Progenitor cell of endocrine pancreas (in vitro differentiated cells): ENCODE measurements at places on chromosomes 1 and 21. TPM values are rescaled to one million over a fixed set of nuclear protein-coding genes. Genes with fewer than 3 reads are reported as not detected.
A peak's percentile ranks its signal among the peaks of the same experiment; 100 is the strongest.

DNA sequence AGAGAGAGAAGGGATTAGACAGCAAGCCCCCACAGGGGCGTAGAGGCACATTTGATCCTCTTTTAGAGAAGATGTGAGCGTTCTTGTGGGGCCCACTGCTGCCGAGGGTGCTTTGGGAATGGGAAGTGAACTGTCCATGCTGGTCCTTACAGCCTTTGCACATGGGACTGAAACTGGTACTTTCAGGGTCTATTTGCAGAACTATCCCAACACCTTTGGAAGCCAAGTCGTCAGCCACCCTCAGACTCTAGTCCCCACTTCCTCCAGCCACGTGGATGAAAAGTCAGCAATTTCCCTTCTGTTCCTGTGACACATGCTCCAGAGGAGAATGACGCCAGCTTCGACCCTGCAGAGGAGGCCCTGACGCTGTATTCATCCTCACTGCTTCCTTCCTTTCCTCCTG is 2.6 kb upstream of the RAB7B start:
- no peaks in the 10 kb centered on the region for H3K4me1 ChIP-seq
- no peak overlapping the region for H3K4me3 ChIP-seq
- H3K27ac ChIP-seq: no peak overlapping the region
- DNase-seq: no peak

DNA sequence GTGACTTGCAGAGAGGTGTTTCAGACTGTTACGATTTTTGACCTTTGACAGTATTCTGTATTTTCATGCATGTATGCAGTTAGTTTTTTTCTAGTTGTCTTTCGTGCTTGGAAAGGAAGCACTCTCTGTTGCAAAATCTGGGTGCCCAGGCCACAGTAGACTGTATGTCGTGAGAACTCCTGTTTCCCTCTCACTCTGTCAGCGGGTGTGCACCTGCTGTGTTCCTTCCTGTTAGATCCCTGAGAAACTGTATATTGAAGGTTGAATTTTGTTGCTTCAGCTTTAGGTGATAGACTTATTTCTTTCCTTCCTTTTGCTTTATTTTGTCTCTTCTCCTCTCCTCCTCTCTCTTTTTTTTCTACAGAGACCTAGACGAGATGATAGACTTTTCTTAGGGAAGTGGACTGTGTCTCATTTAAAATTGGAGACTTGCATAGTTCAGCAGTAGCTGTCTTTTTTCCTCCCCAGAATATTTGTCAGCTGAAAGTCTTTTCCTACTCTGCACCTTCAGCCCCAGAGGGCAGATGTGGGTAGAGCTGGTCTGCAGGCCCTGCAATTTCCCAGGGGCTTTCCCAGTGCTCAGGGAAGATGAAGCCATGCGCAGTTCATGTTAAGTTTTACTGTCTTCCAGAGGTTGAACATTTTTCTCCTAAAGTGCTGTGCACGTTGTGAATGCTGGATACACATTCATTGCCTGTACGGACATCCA is 1.4 kb downstream of the TRAPPC10 start:
- H3K27ac ChIP-seq: peak overlapping the region; percentile 90
- H3K4me3 ChIP-seq: peak overlapping the region; percentile 76
- no peak for DNase-seq
- H3K36me3 ChIP-seq: no peaks in the 10 kb centered on the region

DNA sequence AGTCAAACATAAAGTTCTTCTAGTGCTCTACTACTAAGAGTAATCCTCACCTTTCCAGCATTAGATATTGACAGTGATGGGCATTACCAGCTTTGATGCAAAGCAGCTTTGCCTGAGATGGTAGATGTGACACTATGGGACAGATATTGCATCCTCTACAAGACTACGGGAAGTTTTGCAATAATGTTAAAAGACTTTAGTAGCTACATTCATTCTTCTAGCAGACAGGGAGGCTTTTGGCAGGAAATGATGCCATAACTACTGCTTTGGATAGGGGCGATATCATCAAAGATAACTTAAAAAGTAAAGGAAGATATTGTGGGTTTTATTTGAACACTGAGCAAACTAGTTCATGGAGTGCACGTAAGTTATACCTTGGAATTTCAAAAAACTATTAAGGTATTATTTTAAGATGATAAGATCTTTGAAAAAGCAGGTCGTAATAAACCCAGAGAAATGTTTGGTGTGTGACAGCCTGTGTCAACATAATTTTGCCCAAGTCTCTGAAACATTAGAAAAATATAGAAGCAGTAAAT is 368.3 kb upstream of the TMPRSS15 start:
- H3K27me3 ChIP-seq: no peaks in the 10 kb centered on the region
- no peak for DNase-seq
- H3K27ac ChIP-seq: no peak overlapping the region
- H3K4me1 ChIP-seq: no peaks in the 10 kb centered on the region
- no peaks in the 10 kb centered on the region for H3K36me3 ChIP-seq

DNA sequence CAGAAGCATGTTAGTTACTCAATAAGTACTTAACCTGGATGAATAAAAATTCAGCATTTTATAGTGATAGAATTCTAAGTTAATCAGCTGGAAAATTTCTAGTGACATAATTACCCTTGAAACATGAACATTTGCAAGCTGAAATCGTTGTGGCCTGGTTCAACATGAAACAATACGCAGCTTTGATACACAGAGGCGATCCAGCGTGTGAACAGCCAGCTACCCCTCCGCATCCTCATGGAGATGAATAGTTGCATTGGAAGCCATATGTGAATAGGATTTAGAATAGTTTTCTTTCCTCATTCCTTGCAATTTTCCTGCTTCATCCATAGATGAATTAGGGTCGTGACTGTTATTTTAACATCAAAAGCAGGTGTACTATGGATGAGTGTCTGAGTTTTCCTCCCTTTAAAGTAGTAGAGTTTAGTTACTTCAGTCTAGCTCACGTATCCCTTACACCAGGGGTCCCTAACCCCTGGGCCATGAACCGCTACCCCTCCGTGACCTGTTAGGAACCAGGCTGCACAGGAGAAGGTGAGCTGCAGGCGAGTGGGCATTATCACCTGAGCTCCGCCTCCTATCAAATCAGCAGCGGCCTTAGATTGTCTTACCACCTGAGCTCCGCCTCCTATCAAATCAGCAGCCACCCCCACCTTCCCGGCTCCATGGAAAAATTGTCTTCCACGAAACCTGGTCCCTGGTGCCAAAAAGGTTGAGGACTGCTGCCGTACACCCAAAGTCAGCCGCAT is 6.2 kb upstream of the TARBP1 start:
- H3K4me1 ChIP-seq: peaks cover 14% of the 10 kb centered on the region
- peaks cover 20% of the 10 kb centered on the region for H3K27me3 ChIP-seq
- no peak overlapping the region for H3K4me3 ChIP-seq
- no peak overlapping the region for H3K27ac ChIP-seq

DNA sequence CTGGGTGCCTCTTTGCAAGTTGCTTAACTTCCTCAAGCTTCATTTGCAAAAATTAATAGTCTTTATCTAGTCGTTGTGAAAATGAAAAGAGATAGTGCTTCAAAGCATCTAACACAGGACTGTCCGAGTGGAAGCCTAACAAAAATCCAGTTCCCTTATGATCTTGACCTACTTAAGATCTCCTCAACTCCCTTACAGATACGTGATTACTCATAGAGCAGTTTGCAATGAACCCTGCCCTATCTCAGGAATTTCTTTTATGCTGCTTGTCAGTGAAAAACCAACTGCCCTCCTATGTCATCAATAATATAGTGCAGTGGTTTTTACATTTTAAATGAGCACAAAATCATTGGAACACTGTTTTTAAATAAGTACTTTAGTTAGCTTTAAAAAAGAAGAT is 314.3 kb downstream of the BACH1 start:
- no peaks in the 10 kb centered on the region for H3K27me3 ChIP-seq
- H3K4me3 ChIP-seq: no peak overlapping the region
- peaks cover 13% of the 10 kb centered on the region for H3K4me1 ChIP-seq
- no peak overlapping the region for H3K27ac ChIP-seq
- no peaks in the 10 kb centered on the region for H3K36me3 ChIP-seq
- no peak for DNase-seq

- no peak overlapping the region for H3K27ac ChIP-seq
- DNase-seq: no peak
- peaks cover 2% of the 10 kb centered on the region for H3K4me1 ChIP-seq
- H3K4me3 ChIP-seq: no peak overlapping the region
Measured at GRCh38 chr1:67589519-67590233, 95.3 kb upstream of the GADD45A start.

DNA sequence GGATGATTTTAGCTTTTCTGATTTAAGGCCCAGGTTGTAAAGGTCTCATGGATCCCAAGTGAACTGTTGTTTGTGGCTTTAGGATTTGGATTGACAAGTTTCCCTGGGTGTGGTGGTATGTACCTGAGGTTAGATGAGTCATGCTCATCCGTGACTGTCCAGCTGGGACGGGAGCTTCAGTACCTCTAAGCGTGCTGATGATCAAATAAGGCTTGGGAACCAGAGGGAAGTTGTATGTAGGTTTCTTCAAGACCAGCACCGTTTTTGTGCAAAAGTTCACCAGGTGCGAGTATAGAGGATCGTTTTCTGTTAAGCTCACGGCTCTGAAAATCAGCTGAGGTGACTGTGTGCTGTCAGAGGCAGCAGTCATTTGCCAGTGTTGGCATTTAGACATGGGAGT is 19.8 kb downstream of the PLA2G2E start:
- no peak overlapping the region for H3K27ac ChIP-seq
- no peaks in the 10 kb centered on the region for H3K4me1 ChIP-seq
- no peaks in the 10 kb centered on the region for H3K27me3 ChIP-seq
- DNase-seq: no peak
- H3K36me3 ChIP-seq: peaks cover 55% of the 10 kb centered on the region

- H3K27ac ChIP-seq: no peak overlapping the region
- H3K27me3 ChIP-seq: peaks cover 50% of the 10 kb centered on the region
- DNase-seq: no peak
- H3K36me3 ChIP-seq: no peaks in the 10 kb centered on the region
- no peak overlapping the region for H3K4me3 ChIP-seq
Measured at GRCh38 chr1:234322979-234323378, 50.3 kb upstream of the COA6 start.

DNA sequence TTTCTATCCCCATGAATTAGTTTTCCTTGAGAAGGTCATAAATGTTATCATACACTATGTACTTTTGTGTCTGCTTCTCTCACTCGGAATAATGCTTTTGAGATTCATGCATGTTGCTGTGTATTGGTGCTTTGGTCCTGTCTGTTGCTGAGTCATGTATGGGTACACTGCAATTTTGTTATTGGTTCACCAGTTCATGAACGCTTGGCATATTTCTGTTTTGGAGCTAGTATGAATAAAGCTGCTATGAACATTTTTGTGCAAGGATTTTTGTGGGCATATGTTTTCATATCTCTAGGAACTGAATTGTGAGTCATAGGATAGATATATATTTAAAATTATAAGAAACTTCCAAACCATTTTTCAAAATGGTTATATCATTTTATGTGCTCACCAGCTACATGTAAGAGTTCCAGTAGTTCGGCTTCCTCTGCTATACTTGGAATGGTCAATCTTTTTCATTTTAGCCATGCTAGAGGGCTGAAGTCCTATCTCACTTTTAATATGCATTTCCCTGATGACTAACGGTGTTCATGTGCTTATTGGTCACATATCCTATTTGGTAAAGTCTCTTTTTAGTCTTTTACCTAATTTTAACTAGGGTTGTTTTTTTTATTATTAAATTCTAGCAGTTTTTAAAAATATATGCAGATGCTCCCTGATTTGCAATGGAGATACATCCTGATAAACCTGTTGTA is 38.2 kb downstream of the ETS2 start:
- no peak overlapping the region for H3K4me3 ChIP-seq
- no peaks in the 10 kb centered on the region for H3K27me3 ChIP-seq
- H3K36me3 ChIP-seq: no peaks in the 10 kb centered on the region

- H3K36me3 ChIP-seq: peaks cover 7% of the 10 kb centered on the region
- H3K27me3 ChIP-seq: no peaks in the 10 kb centered on the region
- DNase-seq: no peak
- peak overlapping the region; percentile 91 for H3K27ac ChIP-seq
Measured at GRCh38 chr1:95068956-95069709, 3.6 kb downstream of the ALG14 start.

DNA sequence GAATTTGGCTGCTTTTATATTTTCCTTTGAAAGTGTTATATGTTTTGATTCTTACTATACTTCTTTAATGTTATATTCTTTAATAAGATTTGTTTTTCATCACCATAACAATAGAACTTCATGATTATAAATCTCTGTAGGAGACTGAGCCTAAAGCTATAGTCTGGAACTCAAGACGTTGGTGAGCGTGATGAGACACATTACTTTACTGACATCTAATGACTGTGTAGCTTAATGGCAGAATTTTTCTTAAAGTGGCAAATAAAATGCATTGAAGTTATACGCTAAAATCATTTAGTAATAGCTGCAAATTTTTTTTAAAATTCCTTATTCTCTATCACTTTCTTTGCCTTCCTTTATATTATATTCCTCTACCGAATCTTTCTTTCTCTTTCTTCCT is 56.1 kb upstream of the HAO2 start:
- no peaks in the 10 kb centered on the region for H3K36me3 ChIP-seq
- no peaks in the 10 kb centered on the region for H3K4me1 ChIP-seq
- no peak overlapping the region for H3K27ac ChIP-seq
- H3K4me3 ChIP-seq: no peak overlapping the region
- no peak for DNase-seq

DNA sequence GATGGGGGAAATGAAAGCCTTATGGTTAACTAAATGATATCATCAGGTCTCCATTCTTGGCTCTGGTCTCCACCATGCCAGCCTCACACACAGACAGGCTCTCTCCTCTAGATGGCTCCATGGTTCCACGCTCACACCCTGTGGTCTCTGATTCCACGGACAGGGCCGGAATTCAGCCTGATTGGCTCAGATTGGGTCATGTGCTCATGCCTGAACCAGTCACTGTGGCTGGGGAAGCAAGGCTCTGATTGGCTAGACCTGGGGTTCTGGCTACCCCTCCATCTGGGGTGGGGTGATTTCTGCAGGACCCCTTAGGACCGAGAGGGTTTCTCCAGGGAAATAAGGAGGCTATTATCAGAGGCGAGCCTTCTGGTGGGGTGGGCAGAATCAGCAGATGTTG is 277.0 kb downstream of the PTPRU start:
- DNase-seq: no peak
- H3K4me1 ChIP-seq: peaks cover 2% of the 10 kb centered on the region
- H3K36me3 ChIP-seq: no peaks in the 10 kb centered on the region
- no peak overlapping the region for H3K27ac ChIP-seq
- H3K4me3 ChIP-seq: no peak overlapping the region
- peaks cover 9% of the 10 kb centered on the region for H3K27me3 ChIP-seq

- H3K4me1 ChIP-seq: peaks cover 49% of the 10 kb centered on the region
- DNase-seq: no peak
- peaks cover 4% of the 10 kb centered on the region for H3K36me3 ChIP-seq
- peaks cover 5% of the 10 kb centered on the region for H3K27me3 ChIP-seq
Measured at GRCh38 chr1:150973258-150973835, 1.3 kb downstream of the CERS2 start.

The KCNA3 gene
- 0.72 and 0.75 TPM in 2 replicates for total RNA-seq

The TTC34 gene
- 2.8 and 3.1 TPM in 2 replicates for total RNA-seq

The OR2T2 gene
- total RNA-seq: not detected in 2 replicates

The HIPK1 gene
- 52.4 and 54.2 TPM in 2 replicates for total RNA-seq

The GNG4 gene
- 19.6 and 26.7 TPM in 2 replicates for total RNA-seq

The LCE1A gene
- total RNA-seq: not detected in 2 replicates

The TPTE gene
- total RNA-seq: not detected in 2 replicates
